CD8-positive, alpha-beta memory T cell (primary cell): ENCODE measurements at places on chromosomes 13 and 19. TPM values are rescaled to one million over a fixed set of nuclear protein-coding genes. Genes with fewer than 3 reads are reported as not detected.

- no peak overlapping the region for H3K4me3 ChIP-seq
- DNase-seq = no peak
- no peak overlapping the region for H3K27ac ChIP-seq
- H3K27me3 ChIP-seq = no peaks in the 10 kb centered on the region
- H3K4me1 ChIP-seq = no peaks in the 10 kb centered on the region
- H3K36me3 ChIP-seq = no peaks in the 10 kb centered on the region
Measured at GRCh38 chr13:108463340-108463739, 166.1 kb upstream of the MYO16 start.

- no peaks in the 10 kb centered on the region for H3K4me1 ChIP-seq
- DNase-seq = no peak
- H3K27ac ChIP-seq = no peak overlapping the region
- no peak overlapping the region for H3K4me3 ChIP-seq
- H3K27me3 ChIP-seq = no peaks in the 10 kb centered on the region
Measured at GRCh38 chr13:79413521-79413920, 7.5 kb upstream of the RBM26 start.

The SHFL gene
- 41.5 TPM for total RNA-seq

DNA sequence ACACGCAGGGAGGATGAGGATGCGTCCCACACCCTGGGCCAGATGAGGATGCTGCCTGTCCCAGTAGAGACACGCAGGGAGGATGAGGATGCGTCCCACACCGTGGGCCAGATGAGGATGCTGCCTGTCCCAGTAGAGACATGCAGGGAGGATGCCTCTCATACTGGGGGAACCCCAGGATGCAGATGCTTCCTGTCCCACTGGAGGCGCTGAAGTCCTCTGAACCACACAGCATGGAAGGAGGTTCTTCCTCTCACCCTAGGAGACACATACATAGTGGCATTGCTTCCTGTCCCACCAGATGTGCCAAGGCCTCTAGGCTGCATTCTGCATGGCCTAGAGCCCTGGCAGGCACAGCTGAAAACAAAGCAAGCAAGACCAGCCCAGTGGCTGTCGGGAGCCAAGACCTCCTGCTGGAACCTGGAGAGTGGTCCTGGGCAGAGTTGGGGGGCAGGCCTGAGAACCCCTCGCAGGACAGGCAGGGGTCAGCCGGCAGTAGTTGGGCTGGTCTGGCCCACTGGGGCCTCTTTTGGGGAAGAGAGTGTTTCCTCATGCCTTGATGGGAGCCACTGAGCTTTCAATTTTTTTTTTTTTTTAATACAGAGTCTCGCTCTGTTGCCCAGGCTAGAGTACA, 4.3 kb downstream of the HPN start:
- no peak for DNase-seq
- H3K27ac ChIP-seq = no peak overlapping the region
- no peaks in the 10 kb centered on the region for H3K27me3 ChIP-seq
- no peak overlapping the region for H3K4me3 ChIP-seq
- peaks cover 21% of the 10 kb centered on the region for H3K4me1 ChIP-seq

GRCh38 chr13:30410705-30411125, 11.6 kb upstream of the UBE2L5 start:
- DNase-seq = no peak
- no peaks in the 10 kb centered on the region for H3K27me3 ChIP-seq
- no peaks in the 10 kb centered on the region for H3K36me3 ChIP-seq
- H3K27ac ChIP-seq = no peak overlapping the region
- H3K4me3 ChIP-seq = no peak overlapping the region

The LIM2 gene
- 0.93 TPM for total RNA-seq

The IGLON5 gene
- total RNA-seq = 0.09 TPM

DNA sequence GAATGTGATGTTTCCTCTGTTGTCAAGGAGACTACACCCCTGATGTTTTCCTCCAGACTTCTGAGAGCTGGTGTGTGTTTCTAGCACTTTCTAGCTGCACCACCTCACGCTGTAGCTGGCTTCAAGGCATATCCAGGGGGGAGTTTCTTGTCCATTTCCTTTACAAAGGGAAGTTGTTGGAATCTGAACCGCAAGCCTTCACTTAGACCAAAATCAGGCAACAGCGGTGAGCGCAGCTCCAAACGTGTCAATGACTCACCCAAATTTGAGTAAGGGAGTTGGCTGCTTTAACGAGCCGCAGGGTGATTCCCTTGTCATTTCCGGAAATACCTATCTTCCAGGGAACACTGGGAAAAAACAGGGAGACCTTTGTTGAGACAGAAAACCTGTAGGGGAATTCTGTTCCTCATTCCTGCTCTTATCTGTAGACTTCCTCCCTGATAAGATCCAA, 2.5 kb downstream of the LDLR start:
- H3K27ac ChIP-seq = peak overlapping the region; percentile 98
- peak; percentile 61 for DNase-seq
- no peaks in the 10 kb centered on the region for H3K27me3 ChIP-seq
- peaks cover 68% of the 10 kb centered on the region for H3K4me1 ChIP-seq
